CD4-positive, alpha-beta memory T cell (primary cell): ENCODE measurements at places on chromosomes 3 and 15.

DNA sequence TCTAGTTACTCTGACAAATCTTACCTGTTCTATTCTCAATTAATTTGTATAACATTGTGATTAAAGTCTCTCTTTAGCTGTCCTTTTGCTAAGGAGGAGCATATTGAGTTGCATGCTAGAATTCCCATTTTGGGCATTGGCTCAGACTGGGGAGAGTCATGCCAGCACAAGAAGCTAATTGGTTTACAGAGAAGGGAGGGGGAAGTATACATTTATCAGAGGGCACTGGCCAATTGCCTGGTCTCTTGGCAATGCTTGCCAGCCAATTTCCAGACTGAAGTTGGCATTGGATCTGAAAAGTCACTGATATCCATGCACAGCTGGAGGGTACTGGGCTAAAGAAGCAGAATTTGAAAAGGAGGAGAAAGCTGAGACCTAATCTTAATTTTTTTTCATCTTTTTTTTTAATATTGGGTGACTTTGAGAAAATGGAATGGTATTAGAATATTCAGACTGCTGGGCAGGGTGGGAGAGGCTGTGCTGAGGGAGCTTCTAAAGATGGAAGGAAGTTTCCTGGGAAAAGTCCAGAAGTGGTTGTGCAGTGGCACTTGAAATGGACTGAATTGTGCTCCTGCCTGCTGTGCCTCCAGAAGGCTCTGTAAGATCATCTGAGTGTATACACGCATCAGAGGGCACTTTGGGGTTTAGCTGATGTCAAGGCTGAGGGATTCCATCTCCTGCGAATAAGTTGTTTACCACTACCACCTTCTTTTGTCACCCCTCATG is 365.2 kb upstream of the DPH6 start:
- DNase-seq: no peak
- H3K36me3 ChIP-seq: no peaks in the 10 kb centered on the region
- no peaks in the 10 kb centered on the region for H3K4me1 ChIP-seq
- no peaks in the 10 kb centered on the region for H3K27me3 ChIP-seq
- H3K4me3 ChIP-seq: no peak overlapping the region
- H3K27ac ChIP-seq: no peak overlapping the region

DNA sequence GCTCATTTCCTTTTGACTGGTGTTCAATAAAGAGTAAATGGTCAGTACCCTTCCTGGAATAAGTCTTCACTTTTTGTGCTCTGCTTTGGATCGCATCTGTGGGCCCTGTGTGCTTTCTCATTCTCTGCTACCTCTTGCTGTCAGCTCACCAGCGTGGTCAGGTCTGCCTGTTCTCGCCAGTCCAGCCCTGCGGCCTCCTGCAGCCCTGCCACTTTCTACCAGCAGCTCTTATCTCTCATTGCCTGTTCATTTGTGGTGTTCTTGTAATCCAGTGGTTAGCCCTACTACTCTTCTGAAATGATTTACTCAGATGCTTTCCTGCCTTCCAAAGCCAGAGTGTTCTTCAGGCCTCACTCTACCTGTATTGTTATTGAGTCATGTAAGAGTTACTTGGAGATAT is 54.8 kb downstream of the CHCHD6 start:
- no peak overlapping the region for H3K4me3 ChIP-seq
- DNase-seq: no peak
- no peak overlapping the region for H3K27ac ChIP-seq
- no peaks in the 10 kb centered on the region for H3K36me3 ChIP-seq
- no peaks in the 10 kb centered on the region for H3K27me3 ChIP-seq

DNA sequence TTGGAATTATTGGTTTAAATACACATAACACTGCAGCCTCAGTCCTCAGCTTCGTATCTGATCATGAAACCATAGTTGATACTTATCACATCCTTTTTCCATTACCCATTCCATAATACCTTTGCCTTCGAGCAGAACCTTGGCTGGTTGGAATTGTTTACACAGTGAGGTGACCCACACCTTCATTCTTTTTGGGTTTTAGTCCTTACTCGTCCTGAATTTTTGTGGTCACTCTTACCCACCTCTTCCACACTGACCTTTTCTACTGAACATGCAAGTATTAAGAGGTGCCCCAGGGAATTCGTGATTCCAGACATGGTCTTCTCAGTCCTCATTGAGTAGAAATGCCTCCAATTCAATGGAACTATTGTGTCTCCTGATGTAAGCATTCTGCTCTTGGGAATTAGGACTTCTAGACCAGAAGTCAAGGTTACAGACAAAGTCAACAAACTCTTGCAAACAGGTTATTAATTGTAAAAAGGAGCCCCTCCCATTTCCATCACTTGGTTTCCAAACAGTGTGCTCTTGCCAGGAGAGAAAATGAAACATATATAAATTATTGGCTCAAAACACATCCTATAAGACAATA is 37.7 kb downstream of the SCN11A start:
- H3K27ac ChIP-seq: no peak overlapping the region
- H3K4me3 ChIP-seq: no peak overlapping the region
- no peaks in the 10 kb centered on the region for H3K27me3 ChIP-seq
- no peak for DNase-seq

DNA sequence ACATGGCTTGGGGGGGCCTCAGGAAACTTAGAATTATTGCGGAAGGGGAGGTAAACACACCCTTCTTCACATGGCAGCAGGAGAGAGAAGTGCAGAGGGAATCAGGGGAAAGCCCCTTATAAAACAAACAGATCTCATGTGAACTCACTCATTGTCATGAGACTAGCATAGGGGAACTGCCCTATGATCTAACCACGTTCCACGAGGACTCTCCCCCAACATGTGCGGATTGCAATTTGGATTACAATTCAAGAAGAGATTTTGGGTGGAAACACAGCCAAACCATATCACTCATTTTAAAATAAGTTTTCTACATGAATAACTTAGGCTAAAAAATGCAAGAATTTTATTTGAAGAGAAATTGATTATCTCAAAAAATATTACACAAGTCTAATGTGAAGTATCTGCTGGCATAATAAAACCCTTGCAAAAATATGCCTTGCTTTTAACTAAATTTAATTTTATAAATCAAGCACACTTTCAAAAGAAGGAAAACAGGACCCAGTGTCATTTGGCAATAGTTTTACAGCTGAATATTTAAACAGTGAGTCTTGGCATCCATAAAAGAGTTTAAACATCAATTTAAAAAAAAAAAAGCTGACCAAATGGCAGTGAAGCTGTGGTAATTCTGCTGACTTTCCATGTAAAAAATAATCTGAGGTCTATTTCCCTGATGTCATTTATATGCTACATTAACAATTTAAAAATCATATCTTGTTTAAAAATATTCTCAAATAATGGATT is 1057.2 kb downstream of the NAALADL2 start:
- DNase-seq: no peak
- H3K4me3 ChIP-seq: no peak overlapping the region
- no peaks in the 10 kb centered on the region for H3K4me1 ChIP-seq
- no peak overlapping the region for H3K27ac ChIP-seq

GRCh38 chr15:71050461-71050860 is 64.8 kb upstream of the THSD4 start:
- H3K27me3 ChIP-seq: no peaks in the 10 kb centered on the region
- H3K27ac ChIP-seq: no peak overlapping the region
- H3K36me3 ChIP-seq: no peaks in the 10 kb centered on the region
- no peak for DNase-seq

DNA sequence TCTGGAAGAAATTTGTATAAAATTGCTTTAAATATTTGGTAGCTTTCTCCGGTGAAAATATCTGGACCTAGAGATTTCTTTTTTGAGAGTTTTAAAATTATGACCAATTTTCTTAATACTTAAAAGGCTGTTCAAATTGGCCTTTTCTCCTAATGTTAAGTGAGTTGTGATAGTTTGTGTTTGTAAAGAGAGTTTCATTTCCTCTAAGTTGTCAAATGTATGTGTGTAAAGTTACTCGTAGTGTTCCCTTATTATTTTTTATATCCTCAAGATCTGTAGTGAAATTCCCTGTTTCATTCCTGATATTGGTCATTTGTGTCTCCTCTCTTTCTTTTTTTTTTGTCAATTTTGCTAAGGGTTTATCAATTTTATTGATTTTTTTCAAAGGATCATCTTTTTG is 92.6 kb upstream of the CTNNB1 start:
- H3K4me1 ChIP-seq: no peaks in the 10 kb centered on the region
- no peaks in the 10 kb centered on the region for H3K27me3 ChIP-seq
- no peak overlapping the region for H3K4me3 ChIP-seq

- peaks cover 79% of the 10 kb centered on the region for H3K36me3 ChIP-seq
- H3K27me3 ChIP-seq: no peaks in the 10 kb centered on the region
- no peak overlapping the region for H3K4me3 ChIP-seq
- H3K27ac ChIP-seq: no peak overlapping the region
- no peaks in the 10 kb centered on the region for H3K4me1 ChIP-seq
These were observed 11.9 kb downstream of the UBL7 start for GRCh38 chr15:74449095-74449494.

- no peaks in the 10 kb centered on the region for H3K27me3 ChIP-seq
- no peak for DNase-seq
- no peak overlapping the region for H3K4me3 ChIP-seq
- H3K27ac ChIP-seq: no peak overlapping the region
- H3K36me3 ChIP-seq: no peaks in the 10 kb centered on the region
These were observed 542.3 kb upstream of the ROBO2 start for GRCh38 chr3:76497636-76498035.

DNA sequence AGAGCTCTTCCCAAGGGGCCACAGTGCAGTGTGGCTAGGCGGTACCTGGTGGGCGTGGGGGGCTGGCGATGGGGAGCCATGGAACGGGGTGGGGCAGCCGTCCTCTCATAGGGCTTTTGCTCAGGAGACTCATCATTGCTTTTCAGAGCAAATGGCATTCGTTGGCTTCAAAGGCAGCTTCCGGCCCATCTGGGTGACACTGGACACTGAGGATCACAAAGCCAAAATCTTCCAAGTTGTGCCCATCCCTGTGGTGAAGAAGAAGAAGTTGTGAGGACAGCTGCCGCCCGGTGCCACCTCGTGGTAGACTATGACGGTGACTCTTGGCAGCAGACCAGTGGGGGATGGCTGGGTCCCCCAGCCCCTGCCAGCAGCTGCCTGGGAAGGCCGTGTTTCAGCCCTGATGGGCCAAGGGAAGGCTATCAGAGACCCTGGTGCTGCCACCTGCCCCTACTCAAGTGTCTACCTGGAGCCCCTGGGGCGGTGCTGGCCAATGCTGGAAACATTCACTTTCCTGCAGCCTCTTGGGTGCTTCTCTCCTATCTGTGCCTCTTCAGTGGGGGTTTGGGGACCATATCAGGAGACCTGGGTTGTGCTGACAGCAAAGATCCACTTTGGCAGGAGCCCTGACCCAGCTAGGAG is 40.8 kb downstream of the MESD start:
- H3K27ac ChIP-seq: no peak overlapping the region
- H3K4me3 ChIP-seq: no peak overlapping the region
- H3K36me3 ChIP-seq: peaks cover 20% of the 10 kb centered on the region
- no peak for DNase-seq
- H3K4me1 ChIP-seq: no peaks in the 10 kb centered on the region

- H3K27me3 ChIP-seq: no peaks in the 10 kb centered on the region
- H3K36me3 ChIP-seq: no peaks in the 10 kb centered on the region
- no peak overlapping the region for H3K27ac ChIP-seq
- no peak overlapping the region for H3K4me3 ChIP-seq
These were observed 129.8 kb downstream of the MEIS2 start for GRCh38 chr15:36970522-36970921.

GRCh38 chr3:190989218-190989617 is 126.7 kb upstream of the GMNC start:
- no peak overlapping the region for H3K4me3 ChIP-seq
- no peaks in the 10 kb centered on the region for H3K27me3 ChIP-seq

- H3K4me1 ChIP-seq: peaks cover 99% of the 10 kb centered on the region
- H3K27ac ChIP-seq: no peak overlapping the region
- no peaks in the 10 kb centered on the region for H3K27me3 ChIP-seq
- DNase-seq: no peak
- H3K4me3 ChIP-seq: no peak overlapping the region
- H3K36me3 ChIP-seq: no peaks in the 10 kb centered on the region
These were observed 21.3 kb downstream of the LRIG1 start for GRCh38 chr3:66479532-66479947.

DNA sequence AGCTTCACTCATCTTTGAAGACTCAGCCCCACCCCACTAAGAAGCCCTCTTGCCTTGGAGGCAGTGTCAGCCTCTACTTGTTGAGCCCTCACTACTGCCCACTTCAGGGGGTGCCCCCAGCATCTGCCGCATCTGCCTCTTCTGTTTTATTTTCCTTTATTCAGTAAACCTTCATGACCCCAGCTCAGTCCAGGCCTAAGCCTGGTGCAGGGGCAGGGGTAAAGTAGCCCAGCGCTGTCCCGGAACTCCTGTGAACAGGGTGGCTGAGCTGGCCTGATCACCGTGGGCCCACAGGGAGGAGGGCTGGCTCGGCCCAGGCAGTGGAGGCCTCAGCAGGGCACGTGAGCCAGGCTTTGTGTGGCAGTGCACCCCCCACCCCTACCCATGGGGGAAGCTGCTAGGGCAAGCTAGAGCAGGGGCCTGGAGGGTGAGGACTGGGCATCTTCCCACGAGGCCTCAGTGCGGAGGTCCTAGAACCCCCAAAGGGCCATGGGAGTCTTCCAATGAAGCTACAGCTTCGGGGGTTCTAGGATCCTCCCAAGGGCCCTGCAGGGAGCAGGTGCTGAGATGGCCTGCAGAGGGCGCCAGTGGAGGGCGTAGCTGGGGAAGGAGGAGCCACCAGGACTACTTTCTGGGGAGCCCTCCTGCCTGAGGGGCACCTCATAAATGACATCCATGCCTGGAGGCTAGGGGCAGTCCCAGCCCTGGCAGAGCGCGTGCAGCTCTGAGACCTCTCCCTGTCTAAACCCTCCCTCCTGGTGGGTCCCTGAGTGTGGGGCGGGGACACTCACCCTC is 36.0 kb downstream of the TSPAN3 start:
- no peak for DNase-seq
- peaks cover 36% of the 10 kb centered on the region for H3K36me3 ChIP-seq
- H3K4me3 ChIP-seq: no peak overlapping the region
- H3K27me3 ChIP-seq: no peaks in the 10 kb centered on the region
- H3K27ac ChIP-seq: no peak overlapping the region

DNA sequence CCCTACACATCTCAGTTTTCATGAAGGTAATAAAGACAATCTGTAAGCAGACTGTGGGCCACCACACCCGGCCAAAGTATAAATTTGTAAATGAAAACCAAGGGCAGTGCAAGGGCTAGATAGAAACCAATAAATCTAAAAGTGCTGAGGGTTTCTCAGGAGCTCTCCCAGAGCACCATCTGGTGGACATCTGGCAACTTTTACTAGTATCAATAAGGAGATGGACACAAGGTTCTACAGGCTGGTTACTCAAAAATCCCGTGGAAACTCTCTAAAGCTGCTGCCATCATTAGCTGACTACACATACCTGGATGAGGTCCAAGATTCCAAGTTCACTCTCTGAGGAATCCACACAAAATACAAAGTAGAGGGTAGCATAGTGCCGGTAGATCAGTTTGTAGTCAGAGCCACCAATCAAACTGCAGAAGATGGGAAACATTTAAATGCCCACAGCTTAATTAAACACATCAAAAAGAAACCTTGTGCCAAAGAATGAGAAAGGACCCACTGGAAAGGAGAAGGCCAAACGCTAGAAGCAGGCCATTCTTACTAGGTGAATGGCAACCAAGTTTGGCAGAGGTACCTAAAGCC is 5.5 kb downstream of the AP3S2 start:
- no peak for DNase-seq
- peaks cover 18% of the 10 kb centered on the region for H3K36me3 ChIP-seq
- H3K27ac ChIP-seq: no peak overlapping the region
- H3K4me1 ChIP-seq: peaks cover 33% of the 10 kb centered on the region

- no peaks in the 10 kb centered on the region for H3K4me1 ChIP-seq
- no peaks in the 10 kb centered on the region for H3K27me3 ChIP-seq
- H3K27ac ChIP-seq: no peak overlapping the region
- no peak overlapping the region for H3K4me3 ChIP-seq
These were observed 406.0 kb upstream of the C2CD4B start for GRCh38 chr15:62571072-62571471.

GRCh38 chr15:67805666-67806516 is 19.4 kb upstream of the SKOR1 start:
- peak; percentile 18 for DNase-seq
- H3K27ac ChIP-seq: no peak overlapping the region
- H3K4me1 ChIP-seq: no peaks in the 10 kb centered on the region
- no peak overlapping the region for H3K4me3 ChIP-seq
- H3K27me3 ChIP-seq: no peaks in the 10 kb centered on the region
